ENCODE measurements at places on chromosomes 6 and 20.

- no peak for DNase-seq
Measured at GRCh38 chr6:73766040-73766439, 70.0 kb downstream of the CD109 start.

GRCh38 chr6:142304241-142304640, 2.4 kb downstream of the ADGRG6 start:
- DNase-seq, result no peak

GRCh38 chr20:32858189-32858588, 534 bp upstream of the EFCAB8 start:
- no peak for DNase-seq

GRCh38 chr6:7933794-7934193, 23.2 kb upstream of the TXNDC5 start:
- DNase-seq, result no peak

GRCh38 chr6:155466539-155466938, 10.9 kb upstream of the NOX3 start:
- no peak for DNase-seq

DNA sequence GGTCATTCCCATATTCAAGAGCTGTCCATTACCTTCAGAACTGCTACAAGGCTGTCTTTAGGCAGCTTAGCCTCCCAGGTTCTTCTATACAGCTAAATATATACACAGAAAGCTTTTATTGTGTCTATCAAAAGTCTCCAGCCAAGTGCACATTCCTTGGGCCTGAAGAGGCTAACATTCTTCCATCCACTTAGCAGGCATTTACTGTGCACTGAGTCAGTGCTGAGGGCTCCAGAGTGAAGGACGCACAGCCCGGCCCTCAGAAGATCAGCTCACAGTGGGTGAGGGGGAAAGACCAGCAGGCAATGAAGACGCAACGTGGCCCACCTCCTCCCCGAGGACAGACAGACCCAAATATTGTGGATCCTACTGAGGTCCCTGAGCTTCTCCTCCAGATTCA, 569.9 kb downstream of the CDH26 start:
- no peak for DNase-seq

GRCh38 chr20:31839782-31840487, 5.5 kb downstream of the FOXS1 start:
- no peak for DNase-seq

DNA sequence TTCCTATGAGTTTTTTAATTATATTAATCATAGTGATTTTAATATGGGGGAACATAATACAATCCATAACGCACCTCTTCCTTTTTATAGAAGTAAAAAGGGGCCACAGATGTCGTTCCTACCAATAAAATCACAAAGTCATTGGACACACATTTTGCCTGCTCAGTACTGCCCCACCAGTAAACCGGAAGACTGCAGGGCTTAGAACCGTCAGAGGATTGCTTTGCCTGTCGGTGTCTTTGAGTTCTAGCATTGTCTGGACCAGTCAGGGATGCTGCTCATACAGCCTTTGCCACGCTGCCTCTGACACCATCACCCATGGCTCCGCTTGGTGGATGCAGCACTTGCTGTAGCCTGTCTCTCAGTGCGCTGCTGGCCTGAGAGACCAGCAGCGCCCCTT, 853.6 kb downstream of the C6orf118 start:
- no peak for DNase-seq

GRCh38 chr6:29107758-29108157, at the start of gene OR2J3:
Gene OR2J3 (plus strand): TSS chr6:29108058. CDS start chr6:29111891, 3,833 bp downstream.
- DNase-seq, result no peak

GRCh38 chr6:149012040-149012545, 265.3 kb downstream of the UST start:
- no peak for DNase-seq

DNA sequence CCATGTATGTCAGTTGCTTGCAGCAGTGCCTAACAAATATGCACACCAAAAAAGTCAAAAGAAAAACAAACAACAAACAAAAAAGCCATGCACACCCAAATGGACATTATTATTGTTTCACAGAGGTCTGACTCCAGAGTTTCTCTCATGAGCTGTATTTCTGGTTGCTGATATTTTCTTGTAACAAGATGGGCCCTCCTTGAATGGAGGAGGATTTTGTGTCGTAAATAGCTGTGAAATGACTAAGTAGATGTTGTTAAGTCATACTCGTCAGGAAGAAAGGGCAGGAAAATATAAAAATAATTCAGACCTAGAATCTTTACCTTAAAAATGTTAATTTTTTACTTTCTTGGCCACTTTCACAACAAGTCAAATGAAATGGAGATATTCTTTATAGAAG, 96.0 kb downstream of the PLEKHG1 start:
- no peak for DNase-seq

DNA sequence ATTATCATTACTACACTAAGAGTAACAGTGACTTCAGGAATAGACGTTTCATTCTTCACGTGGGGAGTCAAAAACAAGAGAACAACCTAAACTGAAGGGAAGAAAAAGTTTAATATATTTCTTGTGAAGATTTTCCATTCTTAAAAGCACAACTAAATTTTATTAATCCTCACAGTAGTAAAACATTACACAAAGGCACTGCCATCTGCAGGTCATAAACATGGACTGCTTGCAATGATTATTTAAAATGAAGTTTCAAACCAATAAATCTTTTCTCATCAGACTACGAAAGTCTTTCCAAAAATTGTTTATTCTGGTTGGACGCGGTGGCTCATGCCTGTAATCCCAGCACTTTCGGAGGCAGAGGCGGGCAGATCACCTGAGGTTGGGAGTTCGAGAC, 2.6 kb downstream of the NCOA5 start:
- no peak for DNase-seq

GRCh38 chr20:426566-426965, 18.5 kb downstream of the RBCK1 start:
- no peak for DNase-seq

- DNase-seq, result no peak
Measured at GRCh38 chr6:36358226-36358915, 21.7 kb upstream of the BNIP5 start.

GRCh38 chr6:125863023-125863422, 72.3 kb downstream of the NCOA7 start:
- no peak for DNase-seq

DNA sequence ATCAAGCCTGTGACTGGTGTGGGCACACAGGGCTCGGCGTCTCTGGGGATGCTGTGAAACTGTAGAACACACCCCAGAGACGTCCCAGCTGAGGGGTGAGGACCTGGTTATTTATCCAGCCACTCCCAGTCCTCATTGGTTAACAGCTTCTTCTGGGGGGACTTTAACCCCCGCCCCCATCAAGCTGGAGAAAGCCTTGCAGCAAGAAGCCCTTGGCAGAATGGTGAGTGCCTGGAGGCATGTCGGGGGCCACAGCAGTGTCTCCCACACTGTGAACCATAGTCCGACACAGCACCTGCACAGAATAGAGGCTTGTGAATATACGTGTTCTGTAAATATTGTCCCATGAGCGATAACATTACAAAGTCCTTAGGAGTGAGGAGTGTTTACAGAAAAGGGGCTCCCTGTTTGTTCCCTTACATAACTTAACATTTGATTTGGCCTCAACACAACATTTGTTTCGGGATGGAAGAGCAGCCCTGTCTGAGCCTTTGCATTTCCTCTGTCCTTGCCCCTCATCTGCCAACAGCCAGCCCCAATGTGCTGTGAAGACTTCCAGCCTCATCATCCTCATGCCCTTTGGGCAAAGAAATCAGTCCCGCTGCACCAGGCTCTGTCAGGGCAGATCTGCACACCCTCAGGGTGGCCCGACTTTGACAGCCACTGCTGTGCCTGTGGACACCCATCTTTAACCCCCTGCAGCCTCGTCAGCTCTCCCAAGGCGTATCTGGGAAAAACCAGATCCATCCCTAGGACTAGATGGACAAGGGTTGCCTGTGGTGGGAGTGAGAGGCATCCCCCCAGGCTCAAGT, 2.2 kb upstream of the RRBP1 start:
- DNase-seq, result no peak

DNA sequence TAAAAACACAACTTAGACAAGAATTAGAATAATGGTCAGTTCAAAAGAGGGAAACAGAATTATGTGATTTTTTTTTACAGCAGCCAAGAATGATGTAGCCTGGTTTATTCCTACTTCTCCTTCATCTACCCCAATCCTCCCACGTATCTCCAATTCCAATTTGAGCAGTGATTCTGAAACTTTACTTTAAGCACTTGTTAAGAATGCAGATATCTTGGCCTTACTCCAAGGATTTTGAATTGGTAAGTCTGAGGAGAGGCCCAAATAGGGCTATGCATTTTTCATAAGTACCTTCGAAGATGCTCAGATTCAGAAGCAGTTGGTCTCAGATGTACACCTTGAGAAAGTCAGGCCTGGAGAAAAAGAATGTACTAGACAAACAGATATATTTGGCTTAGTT, 233.4 kb upstream of the FLRT3 start:
- DNase-seq, result no peak

DNA sequence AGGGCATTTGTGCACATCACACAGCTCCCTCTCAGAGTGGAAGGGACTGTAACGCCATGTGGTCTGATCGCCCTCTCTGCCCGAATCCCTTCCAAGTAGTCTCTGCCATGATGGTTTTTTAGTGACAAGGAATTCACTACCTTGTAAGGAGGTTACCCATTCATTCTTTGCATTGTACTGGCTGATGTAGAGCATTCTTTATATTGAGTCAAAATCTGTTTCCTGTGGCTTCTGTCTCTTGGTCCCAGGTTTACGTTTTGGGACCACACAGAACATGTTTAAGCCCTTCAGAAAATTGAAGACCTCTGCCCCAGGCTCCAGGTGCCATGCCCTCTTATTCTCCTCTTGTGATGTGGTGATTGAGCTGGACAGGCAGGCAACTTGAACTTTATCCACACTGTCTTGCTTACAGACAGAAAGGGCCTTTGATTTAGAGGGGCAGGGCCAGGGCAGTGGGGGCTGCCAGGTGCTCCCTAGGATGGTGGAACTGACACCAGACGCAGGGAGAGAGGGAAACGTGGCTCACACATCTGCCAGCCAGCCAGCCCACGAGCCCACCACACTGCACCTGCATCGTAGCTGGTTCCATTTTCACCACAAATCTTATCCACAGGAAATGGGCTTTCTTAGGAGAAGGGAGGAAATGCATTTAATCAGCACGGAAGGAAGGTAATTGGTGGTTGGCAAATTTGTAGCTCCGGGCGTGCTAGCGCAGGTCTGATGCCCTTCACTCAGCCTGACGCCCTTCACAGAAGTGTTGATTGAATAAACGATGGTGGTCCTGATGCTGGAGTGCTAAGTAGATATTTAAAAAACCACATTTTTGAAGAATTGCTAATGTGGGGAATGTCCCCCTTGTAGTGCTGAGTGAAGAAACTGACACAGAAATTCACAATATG, 78.2 kb downstream of the TCP11 start:
- DNase-seq, result no peak

DNA sequence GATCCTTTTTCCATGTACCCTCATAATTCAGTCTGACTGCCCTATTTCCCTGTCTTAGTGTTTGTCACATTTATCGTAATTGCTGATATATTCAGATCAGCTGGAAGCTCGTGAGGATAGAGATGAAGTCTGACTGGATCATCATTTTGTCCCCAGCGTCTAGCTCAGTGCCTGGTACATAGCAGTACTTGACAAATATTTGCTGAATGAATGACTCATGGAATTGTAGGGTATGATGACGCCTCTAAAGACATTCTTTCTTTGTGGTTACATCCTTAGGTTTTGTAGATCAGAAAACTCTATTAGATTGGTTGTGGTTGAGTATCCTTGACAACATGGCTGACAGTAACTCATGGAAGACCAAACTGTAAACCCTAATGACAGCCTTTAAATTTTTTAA, 68.9 kb downstream of the MTHFD1L start:
- DNase-seq, result no peak

DNA sequence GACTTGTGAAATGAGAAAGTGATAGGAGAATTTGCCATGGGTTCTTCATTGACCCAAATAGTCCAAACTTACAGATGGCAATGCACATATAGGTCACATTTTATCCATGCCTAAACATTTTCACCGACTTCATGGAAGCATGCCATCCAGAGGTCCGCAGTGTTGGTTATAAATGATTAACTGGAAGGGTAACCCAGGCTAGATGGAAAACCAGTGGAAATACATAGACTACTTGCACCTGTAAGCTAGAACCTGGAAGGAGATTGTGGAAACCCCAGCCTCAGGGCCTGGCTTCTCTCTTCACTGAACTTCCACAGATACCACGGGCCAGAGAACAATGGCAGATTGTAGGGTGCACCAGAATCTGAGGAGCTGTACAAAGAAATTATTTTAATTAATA, 103.8 kb upstream of the SYNDIG1 start:
- no peak for DNase-seq

Measured in stimulated activated CD4-positive, alpha-beta T cell treated with anti-CD3 and anti-CD28 coated beads, Interleukin-15, amount 100 ng/mL, for 1 hour (primary cell).